NCI-H345 (cell line): ENCODE measurements at places on chromosomes 2 and 18.

DNA sequence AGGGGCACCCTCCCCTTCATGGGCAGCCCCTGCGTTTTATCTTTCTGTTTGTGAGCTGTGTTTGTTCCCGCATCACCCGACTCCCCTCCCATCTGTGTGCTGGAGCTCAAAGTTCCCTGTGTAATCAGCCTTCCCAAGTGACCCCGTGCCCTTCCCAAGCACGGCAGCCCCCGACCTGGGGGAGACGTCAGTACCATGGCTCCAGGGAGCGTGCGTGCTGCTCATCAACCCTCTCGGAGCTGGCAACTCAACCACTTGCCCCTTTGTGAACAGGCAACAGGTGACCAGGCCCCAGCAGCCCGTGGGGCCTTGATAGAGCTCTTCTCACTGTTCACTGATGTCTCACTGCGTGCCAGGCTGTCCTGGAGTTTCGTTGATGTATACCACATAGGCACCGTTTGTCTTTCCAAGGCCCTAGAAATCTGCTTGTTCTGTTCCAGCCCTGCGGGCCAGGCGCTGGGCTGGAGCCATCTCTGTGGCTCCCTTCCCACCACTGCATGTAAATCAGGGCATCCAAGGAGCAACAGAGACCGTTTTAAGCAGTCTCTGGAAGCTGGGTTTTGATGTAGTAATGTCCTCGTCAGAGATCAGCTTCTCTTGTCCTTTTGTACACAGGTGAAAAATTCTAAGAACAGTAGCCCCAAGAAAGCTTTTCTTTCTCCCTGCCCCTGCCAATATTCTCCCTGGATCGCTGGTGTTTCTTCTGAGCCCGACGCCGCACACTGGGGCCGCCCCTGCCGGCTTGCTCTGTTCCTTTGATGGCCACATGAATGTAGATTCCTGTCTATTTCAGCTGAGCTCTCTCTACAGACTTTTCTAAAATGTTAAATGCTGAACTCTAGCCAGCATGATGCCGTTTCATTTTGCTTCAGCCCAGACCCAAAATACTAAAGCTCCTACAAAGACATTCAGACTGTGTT is 107.0 kb upstream of the PTPRM start:
- DNase-seq = no peak

GRCh38 chr2:218295029-218295428 is 2.7 kb upstream of the TMBIM1 start:
- DNase-seq = no peak

- no peak for DNase-seq
Observed at GRCh38 chr18:4198956-4199355, 256.2 kb downstream of the DLGAP1 start.

DNA sequence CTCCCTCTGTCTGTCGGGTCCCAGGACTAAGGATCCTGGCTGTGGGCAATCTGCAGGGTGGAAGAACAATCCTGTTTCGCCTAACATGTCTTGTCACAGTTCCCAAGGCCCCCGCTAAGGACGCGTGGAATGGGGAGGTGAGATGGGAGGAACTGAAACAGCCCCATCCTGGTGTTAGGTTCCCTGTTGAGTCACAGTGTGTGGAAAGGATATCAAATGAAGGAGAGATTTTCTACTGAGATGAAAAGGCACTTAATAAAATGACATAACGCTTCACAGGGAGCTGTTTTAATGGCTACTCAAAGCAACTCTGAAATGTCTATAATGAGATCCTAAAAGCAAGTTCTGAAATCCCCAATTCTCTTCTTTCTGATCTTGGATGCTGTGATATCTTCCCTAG is 52.5 kb downstream of the RAB31 start:
- no peak for DNase-seq

GRCh38 chr2:150410809-150411208 is 76.7 kb downstream of the RND3 start:
- no peak for DNase-seq

DNA sequence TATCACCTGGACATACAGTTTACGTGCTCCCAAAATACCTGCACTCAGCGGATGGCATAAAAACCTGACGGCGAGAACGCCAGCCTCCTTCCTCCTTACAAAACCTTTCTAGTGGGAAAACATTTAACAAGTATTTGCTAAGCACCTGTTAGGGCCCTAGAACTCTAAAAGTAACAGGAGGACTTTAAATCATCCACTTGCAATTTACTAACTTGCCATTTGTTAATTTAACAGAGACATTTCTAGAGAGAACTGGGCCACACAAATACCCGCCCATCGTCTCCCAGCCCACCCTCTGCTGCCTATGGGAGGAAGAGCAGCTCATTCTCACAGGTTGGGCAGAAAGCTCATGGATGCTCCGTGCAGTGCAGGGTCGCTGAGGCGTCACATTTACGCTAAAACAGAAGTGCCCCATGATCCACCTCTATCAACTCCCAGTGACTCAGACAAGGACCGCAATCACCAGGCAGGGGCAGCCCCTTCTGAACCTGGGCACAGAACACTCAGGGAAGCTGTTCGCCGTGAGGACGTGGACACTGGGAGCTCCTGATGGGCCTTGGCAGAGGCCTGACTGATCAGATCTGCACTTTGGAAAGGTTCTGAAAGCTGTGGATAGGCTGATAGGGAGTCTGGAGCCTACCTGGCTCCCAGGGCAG is 106.9 kb downstream of the HDAC4 start:
- no peak for DNase-seq

- peak; percentile 64 for DNase-seq
Observed at GRCh38 chr18:58313491-58314032, 269.5 kb downstream of the NEDD4L start.

GRCh38 chr2:24245986-24246776 is 71.3 kb downstream of the FAM228A start:
- no peak for DNase-seq

- peak; percentile 70 for DNase-seq
Observed at GRCh38 chr2:146734042-146734820, 1110.6 kb upstream of the ACVR2A start.

DNA sequence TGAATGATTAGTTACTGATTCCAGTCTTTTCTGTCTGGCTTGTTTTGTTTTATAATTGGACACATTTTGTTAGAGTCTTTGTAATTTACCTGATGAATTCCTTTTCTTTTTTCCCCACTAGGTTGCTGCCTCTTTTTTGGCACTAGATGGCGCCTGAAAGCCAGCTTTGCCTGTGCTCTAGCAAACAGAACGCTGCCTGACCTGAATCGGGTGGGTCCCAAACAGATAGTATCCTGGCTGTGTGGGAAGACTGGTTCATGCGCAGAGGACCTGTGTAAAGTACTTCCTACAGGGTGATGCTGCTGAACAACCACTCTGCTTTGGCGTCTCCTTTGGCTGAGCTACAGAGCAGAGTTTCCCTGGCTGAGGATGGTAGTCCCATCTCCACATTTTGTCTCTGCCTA is 288.2 kb downstream of the IKZF2 start:
- DNase-seq = peak; percentile 19

DNA sequence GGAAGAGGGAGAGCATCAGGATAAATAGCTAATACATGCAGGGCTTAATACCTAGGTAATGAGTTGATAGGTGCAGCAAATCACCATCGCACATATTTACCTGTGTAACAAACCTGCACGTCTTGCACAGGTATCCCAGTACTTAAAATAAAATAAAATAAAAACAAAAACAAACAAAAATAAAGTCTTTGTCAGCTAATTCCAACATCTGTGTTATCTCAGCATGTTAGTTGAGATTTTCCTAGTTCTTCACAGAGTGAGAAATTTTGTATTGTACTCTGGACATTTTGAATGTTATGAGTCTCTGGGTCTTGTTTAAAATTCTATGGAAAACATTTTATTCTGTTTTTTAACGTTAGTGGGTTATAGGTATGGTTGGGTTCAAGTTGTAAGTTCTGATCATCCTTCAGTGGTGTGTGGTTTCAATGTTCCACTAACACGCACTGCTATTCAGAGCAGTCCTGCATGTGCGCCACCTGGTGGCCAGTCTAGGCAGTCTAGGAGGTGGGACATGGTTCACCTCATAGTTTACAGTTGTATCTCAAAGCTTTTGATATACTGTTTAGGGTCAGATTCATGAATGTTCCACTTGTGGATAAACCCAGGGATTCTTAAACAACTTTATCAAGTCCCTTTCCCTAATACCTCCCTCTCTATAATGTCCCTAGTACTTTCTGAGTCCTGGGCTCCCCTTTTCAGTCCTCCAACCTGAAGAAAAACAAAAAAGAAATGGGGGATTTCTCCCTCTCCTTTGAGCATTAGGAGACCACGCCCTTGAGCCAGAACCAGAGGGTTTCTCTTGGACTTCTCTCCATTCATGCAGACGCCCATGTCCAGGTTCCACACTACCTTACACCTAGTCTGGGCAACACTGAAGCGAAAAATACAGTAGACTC is 213.4 kb upstream of the GATA6 start:
- DNase-seq = peak; percentile 61

DNA sequence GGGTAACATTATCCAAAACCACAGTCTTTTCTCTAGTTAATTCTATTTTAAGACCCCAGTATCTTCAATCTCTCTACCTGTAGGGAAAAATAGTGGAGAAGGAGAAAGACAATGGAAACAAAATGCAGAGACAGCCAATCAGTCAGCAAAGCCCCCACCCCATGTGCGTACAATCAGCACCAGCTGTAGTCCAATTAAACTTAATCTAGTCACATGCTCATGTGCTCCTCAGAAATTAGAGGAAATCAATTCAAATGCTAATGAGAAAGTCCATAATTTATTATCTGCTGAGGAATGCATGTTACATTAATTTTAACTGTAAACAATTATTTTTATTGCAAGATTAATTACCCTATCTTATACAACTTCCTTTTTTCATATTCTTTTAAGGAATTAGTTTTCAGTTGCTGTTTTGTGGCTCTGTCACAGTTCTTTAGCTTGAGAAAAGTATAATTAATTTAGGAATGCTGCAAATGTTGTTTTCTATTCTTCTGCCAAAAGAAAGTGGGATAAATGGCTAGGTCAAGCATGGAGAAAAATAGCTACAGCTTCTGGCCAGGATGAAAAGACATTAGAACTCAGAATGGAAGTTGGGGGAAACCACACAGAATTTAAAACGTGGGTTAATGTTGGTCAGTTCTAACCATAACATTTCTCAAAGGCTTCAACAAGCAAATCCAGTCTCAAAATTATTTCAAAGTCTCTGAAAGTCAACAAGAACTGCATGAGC is 232.4 kb upstream of the HNRNPA3 start:
- DNase-seq = no peak

- DNase-seq = no peak
Observed at GRCh38 chr2:9753276-9753600, 90.0 kb upstream of the TAF1B start.
